Stimulated activated CD4-positive, alpha-beta T cell treated with anti-CD3 and anti-CD28 coated beads, Interleukin-15, amount 100 ng/mL, for 1 hour (primary cell): ENCODE measurements at places on chromosomes 16 and 17.
A peak's percentile ranks its signal among the peaks of the same experiment; 100 is the strongest.

- DNase-seq, result no peak
Measured at GRCh38 chr16:56912746-56913708, 18.9 kb upstream of the HERPUD1 start.

DNA sequence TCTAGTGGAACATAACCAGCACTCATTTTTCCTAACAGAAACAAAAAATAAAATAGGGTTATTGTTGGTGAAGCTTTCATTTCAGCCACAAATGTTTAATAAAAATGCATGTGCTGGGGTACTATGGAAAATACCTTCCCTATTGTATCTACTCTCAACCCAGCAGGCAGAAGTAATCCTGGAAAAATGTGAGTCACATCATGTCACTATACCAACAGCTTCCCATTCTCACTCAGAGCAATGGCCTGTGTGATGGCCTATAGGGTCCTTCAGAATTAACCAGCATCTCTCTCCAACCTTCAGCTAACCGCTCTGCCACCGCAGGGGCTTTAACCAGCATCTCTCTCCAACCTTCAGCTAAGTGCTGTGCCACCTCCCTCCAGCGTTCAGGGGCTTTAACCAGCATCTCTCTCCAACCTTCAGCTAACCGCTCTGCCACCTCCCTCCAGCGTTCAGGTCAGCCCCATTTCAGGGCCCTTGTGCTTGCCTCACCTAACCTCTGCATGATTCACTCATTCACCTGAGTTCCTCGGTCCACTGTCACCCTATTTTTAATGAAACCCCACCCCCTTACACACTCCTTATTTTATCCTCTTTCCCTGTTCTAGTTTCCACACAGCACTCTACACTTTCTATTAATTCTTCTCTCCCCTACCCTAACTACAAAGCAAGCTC, 34.0 kb downstream of the UBE2G1 start:
- DNase-seq, result no peak

DNA sequence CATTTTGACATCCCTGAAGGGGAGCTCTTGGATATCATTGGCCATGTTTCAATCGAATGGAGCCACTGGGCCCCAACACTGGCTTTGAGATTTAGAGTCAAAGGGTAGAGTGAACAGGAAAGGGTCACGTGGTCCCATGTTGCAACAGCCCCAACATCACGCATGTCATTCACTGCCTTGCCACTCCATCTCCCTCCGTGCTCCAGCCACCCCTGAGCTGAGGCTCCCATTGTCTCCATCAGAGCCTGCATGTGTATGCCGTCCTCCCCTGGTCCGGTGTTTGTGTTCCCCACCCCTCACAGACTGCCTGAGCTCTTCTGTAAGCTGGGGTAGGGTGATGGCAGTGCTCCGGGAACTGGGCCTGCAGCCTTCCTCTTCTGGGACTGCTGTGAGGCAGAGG, 12.1 kb downstream of the NFE2L1 start:
- DNase-seq, result no peak

DNA sequence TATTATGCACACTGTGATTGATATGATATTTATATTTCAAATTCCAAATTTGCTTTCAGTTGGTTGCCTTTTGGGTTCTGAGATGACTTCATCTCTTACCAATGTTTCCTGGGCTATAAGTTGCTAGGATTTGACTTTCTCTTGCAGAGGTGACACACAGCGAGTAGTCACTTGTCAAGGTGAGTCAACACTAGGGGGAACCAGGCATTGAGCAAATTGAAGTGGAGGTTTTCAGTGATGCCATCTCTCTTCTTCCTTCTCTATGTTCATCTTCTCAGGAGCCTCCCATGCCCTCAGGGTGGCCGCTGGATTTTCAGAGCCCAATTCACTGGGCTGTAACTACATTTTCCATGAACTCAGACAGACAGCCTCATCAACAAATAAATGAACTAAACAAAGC, 6.0 kb upstream of the CPD start:
- DNase-seq, result no peak

GRCh38 chr17:73600103-73600871, 44.0 kb downstream of the SDK2 start:
- DNase-seq, result no peak

DNA sequence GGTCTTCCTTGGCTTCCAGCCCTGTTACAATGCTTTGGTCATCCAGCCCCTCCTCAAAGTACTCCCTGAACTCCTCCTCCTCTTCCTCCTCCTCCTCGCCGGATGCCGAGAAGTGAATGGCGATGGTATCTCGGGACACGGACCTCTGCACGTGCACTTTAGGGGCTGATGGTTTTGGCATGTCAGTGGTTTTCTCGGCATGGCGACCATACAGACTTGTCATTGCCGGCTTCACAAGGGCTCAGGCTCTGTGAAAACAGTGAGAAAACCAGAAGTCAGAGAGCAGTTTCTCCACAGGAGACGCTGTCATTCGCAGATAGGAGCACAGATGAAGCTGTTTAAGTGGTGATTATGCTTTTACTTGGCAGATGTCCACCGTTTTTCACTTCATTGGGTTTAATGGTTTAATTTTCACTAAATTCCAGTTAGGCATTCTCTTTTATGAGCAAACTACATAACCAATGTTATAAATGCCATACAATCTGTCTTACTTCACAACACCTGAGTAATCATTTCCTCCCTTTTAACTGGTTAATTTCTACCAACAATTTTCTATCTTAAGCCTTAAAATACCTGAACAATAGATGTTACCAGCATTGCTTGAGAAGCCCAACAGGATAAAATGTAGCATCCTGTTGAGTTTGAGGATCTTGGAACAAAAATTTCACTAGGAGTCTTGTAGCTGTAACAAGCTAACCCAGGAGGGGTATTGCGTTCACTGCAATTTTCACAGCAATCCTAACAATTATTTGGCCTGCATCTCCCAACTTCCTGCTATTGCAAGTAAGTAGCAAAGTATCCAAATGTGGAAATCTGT, 48.9 kb downstream of the TEX2 start:
- DNase-seq, result no peak

GRCh38 chr17:80101946-80102663, 724 bp downstream of the GAA start:
- no peak for DNase-seq

- no peak for DNase-seq
Measured at GRCh38 chr17:68457168-68457538, at the start of gene WIPI1. WIPI1 (minus strand) TSS chr17:68457496; CDS start chr17:68457421, 75 bp downstream.

- DNase-seq, result peak; percentile 46
Measured at GRCh38 chr16:68704232-68704867, 32.7 kb upstream of the CDH1 start.

- DNase-seq, result no peak
Measured at GRCh38 chr17:43094129-43094835, 30.9 kb downstream of the BRCA1 start.

DNA sequence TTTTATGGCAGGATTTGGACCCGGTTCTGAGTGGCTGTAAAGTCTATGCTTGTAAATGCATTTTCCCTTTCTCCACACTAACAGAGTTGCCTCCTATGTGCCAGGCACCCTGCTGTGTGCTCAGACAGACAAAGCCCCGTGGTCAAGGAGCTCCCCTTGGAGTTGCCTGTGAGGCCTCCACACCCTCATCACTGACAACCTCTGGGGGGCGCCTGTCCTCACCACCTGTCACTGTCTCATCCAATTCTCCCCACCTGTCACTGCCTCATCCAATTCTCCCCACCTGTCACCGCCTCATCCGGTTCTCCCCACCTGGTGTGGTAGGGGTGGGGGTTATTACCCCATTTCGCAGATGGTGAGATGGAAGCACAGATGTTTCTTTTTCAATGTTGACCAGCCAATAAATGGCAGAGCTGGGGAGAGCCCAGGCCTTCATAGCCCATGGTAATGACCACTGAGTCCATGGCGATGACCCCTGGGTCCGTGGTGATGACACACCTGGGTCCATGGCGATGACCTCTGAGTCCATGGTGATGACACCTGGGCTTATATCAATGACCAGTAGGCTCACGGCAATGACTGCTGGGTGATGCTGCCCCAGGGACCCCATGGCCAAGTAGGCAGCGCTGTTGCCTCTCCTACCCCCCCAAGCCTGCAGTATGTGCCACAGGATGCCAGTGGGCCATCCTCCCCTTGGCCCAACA, 150.1 kb downstream of the IRF8 start:
- DNase-seq, result no peak

DNA sequence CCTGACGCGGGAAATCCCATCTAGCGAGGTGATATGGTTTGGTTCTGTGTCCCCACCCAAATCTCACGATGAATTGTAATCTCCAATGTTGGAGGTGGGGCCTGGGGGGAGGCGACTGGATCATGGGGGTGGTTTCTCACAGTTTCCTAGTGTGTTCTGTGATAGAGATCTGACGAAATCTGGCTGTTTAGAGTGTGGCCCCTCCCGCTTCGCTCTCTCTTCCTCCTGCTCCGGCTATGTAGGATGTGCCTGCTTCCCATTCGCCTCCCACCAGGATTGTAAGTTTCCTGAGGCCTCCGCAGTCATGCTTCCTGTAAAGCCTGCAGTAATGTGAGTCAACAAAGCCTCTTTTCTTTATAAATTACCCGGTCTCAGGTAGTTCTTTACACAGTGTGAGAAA, 31.6 kb downstream of the IFT140 start:
- DNase-seq, result no peak

DNA sequence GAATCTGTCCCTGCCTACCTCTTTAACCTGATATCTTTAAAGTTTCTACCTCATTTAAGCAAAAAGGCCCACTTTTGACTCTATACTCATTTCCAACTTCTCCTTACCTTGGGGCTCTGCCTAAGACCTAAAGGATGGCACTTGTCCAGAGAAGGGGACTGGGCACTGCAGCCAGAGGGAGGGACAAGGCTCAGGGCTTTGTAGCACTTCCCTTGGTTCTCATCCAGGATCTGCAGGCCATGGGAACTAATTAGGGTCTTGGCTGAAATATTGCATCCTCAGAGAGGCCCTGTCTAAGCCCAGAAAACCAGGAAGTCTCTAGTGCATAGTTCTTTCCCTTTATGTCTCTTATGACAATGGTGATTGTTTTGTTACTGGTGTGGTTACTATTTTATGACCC, 37.3 kb downstream of the IRX5 start:
- DNase-seq, result no peak

- DNase-seq, result no peak
Measured at GRCh38 chr17:40218006-40218739, 931 bp upstream of the WIPF2 start.

DNA sequence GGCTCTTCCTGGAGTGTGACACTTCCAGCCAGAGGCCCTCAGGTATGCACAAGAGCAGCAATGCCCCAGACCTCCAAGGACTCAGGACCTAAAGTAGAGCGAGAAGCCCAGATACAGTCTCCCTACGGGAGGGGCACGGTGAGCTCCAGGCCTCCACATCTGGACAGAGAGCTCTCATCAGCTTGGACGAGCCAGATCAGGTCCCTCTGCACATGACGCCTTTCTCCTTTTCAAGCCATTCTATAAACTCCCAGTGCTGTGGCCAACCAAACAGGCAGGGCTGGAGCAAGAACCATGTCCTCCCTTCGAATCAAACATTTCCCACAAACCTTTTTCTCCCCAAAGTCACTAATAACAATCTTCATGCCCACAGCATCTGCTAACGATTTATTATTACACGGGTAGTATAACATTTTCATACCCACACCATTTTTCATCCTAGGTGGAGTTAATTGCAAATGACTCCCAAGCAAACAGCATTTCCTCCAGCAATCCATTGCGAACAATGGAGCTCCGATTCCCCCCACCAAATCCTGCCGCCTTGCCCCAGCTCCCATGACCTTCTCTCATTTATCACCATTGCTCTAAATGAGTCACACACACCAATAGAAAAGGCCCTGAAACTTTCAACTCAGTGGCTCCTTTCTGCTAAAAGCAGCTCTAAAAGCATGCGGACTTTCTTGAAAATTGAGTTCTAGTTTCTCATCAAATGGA, 24.2 kb upstream of the NLRP1 start:
- DNase-seq, result no peak

GRCh38 chr17:55722742-55723487, at the start of gene TMEM100:
TMEM100 (minus strand) TSS chr17:55722864; CDS start chr17:55721070, 1,794 bp downstream.
- DNase-seq, result no peak

GRCh38 chr17:59550703-59551102, 14.7 kb upstream of the DHX40 start:
- no peak for DNase-seq

DNA sequence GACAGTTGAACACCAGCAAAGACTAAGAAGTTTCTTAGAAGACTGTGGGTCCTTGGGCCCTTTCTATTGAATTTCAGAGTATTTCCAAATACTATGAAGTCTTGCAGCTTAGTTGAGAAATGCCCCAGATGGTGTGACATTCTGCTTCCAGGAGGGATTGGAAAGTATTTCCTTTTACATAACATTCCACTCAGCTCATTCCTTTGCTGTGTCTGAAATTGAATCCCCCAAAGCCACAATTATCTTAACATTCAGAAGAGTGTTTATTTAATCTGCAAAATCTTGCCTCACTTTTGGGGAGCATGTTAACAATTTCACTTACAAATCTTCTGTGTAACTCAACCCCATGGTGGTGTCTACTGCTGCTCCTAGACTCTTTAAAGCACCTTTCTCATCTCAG, 307.7 kb downstream of the WWOX start:
- DNase-seq, result no peak

GRCh38 chr17:65634533-65634932, 73.1 kb upstream of the AXIN2 start:
- DNase-seq, result no peak

DNA sequence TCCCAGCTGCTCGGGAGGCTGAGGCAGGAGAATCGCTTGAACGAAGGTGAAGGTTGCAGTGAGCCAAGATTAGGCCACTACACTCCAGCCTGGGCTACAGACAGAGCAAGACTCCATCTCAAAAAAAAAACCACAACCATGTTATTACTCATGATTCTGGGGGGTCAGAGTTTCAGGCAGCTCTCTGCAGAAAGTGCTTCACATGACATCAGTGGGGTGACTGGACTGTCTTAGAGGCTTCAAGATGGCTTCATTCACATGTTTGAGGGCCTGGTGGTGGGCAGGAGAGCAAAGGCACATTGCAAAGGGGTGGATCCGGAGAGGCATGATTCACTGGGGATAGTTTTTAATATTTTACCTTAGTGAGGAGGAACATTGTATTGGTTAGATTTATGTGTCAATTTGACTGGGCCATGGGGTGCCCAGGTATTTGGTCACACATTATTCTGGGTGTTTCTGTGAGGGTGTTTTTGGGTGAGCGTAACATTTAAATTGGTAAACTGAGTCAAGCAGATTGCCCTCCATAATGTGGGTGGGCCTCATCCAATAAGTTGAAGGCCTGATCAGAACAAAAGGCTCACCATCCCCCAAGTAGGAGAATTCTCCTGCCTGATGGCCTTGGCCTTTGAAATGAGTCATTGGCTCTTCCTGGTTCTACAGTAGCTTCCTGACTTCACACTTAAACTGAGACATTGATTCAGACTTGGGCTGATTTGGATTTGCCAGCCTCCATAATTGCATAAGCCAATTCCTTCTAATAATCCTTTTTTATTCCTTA, 109.8 kb downstream of the GOSR1 start:
- DNase-seq, result no peak

DNA sequence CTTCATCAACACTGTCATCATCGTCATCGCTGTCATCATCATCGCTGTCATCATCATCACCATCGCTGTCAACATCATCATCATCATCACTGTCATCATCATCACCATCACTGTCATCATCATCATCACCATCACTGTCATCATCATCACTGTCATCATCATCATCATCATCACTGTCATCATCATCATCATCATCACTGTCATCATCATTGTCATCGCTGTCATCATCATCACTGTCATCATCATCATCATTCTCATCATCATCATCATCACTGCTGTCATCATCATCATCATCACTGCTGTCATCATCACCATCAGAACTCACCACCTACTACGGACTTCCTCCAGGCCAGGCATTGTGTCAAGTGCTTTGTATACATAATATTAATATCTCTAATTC, 160.6 kb downstream of the AIPL1 start:
- no peak for DNase-seq
